Stimulated activated CD4-positive, alpha-beta T cell treated with anti-CD3 and anti-CD28 coated beads, Interleukin-2, amount 100 ng/mL, for 24 hours (primary cell): ENCODE measurements at places on chromosomes 1 and 21.

DNA sequence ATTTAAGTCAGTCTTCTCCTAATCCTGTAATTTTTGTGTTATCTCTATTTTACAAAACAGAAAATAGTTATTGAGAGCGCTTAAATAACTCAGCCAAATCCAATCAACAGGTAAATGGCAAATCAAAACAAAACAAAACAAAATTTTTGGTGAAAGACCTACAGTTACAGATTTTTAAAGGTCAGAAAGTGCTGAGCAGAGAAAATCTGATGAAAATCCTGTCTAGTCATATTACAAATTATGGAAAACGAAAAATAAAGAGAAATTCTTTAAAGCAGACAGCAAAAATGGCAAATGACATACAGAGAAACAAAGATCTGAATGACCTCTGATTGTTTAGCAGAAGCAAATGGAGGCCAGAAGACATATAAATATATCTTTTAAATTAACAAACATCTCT, 482.4 kb downstream of the PCP4 start:
- DNase-seq = no peak

DNA sequence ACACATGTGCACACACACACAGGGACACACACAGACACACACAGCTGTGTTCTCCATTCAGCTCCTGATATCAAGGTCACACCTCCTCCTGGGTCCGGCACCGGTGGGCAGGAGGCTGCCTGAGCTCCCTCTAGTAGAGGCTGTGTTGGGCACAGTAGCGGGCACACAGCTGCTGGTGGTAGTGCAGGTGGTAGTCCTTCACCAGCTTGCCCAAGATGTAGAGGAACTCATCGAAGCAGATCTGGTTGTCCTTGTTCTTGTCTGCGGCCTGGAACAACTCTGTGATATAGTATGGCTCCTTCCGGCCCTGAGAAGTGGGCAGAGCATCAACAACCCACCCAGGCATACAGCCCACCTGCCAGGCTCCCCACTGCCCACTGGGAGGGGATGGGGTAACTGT, 5.6 kb upstream of the S100A8 start:
- no peak for DNase-seq

DNA sequence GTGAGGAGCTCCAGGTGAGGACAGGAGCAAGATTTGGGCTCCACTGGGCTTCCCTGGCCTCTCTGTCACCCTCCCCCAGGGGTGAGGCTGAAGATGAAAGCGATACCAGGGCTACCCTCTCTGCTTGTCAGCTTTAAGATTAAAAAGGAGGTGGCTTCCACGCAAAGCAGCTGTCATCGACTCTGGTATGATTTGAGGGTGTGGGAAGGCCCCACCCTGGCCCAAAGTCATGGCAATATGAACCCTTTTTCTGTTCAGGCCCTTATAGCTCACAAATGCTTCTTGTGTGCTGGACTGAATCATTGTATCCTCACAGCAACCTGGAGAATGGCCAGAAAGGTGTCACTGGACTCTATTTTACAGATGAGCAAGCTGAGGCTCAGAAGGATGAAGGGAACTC, 41.6 kb downstream of the NUAK2 start:
- no peak for DNase-seq

DNA sequence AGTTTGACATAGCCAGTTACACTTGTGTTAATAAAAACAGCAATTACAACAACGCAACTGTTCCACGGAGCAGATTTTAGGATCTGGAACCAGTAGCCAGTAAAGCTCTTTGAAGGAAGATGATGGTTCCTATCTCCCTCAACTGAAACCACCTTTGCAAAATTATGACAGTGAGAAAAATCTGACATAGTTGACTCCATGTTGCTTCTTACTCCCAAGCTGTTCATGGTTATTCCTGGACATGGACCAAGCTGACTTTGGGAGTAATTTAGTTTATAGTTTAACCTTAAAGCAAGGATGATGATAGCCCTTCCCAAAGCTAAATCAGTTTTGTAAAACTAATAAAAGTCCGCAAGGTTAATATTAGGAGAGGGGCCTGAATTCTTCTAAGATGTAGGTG, 518.0 kb upstream of the ZP4 start:
- DNase-seq = no peak

DNA sequence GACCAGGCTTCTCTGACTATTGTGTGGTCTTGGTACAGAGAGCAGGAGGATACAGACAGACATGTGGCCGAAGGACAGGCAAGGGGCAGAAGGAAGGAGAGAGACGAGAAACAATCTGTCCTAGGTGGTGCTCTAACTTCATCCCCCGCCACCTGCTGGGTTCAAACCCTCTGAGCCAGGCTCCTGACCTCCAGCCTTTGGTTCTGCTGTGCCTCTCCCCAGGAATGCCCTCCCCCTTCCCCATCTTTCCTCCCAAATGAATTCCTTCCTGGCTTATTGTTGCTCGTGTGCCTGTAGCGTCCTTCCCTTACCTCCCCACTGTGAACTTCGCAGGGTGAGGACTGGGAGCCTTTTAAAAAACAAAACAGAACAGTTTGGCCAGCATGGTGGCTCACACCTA, 5.4 kb downstream of the TCEA3 start:
- DNase-seq = no peak

GRCh38 chr1:37951041-37951782, 4.4 kb upstream of the INPP5B start:
- no peak for DNase-seq

GRCh38 chr1:190747704-190748103, 270.0 kb upstream of the BRINP3 start:
- no peak for DNase-seq
